ENCODE measurements at places on chromosomes 1 and 21.

DNA sequence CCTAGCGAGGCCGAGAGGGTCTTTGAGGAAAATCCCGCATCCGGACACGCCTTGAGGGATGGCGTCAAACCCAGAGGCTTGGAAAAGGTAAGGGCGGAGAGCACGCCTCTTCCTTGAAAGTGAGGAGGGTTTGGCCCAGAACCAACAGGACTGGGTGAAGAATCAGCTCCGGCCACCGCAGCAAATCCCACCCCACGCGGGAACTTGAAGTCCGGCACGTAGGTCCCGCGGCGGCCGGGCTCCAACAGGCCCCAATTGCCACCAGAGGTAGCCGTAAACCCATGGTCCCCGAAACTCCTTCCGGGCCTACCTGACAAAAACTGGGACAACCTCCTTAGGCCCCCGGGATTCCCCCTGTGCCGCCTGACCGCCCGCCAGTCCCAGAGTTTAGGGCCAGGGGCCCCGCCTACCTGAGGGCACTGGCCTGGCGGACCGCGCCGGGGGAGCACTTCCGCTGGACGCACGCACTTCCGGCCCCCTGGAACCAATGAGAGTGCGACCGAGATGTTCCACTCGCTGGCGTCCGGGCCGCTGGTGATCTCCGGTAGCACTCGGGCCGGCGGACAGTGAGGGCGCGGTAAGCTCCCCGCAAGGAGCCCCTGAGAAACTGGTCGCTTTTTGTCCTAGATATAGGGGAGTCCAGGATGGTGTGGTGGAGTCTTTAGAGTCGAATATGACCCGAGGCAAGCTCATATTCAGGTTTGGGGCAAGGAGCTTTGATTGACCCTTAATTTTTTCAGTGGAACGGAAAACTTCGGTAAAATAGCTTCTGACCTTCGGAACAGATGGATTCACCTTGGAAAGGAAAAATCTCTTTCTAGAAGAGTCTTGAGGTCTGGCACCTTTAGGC is at the start of the genes LZIC and NMNAT1:
Gene LZIC (minus strand): TSS at position 453 of the 850 bp plus-strand sequence. CDS start 6,772 bp downstream, outside the sequence.
Gene NMNAT1 (plus strand): TSS at position 537 of the 850 bp plus-strand sequence. CDS start 28,599 bp downstream, outside the sequence.
- DNase-seq = peak; percentile 54

GRCh38 chr21:32861866-32862265 is 90.3 kb upstream of the PAXBP1 start:
- no peak for DNase-seq

- no peak for DNase-seq
These were observed 8.0 kb downstream of the CR1 start for GRCh38 chr1:207503950-207504349.

GRCh38 chr1:205748403-205749233 is 1.4 kb downstream of the NUCKS1 start:
- no peak for DNase-seq

DNA sequence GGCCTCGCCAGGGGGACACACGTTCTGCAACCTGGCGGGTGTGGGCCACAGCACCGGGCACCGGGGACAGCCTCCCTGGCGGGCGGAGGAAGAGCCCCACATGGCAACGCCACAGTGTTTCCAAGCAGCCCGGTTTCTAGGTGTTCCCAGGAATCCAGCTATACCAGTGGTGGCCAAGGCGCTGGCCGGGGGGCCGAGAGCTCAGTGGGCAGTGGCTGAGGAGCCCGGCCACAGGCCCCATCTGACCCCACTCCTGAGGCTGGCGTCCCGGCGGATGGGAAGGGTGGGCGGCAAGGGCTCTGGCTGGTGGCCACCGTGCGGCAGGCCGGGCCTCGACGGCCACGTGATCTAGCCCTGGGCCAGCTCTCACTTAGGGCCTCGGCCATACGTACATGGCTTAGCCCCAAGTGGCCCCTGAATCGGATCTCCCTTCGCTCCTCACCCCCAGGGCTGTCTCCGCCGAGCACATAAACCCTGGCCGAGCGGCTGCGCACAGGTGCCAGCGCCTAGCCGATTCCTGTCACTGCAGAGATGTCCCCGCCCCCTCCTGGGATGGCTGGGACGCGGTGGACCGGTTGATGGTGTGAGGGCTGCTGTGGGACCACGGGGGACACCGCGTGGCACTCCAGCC is 68.7 kb downstream of the MORN1 start:
- no peak for DNase-seq

DNA sequence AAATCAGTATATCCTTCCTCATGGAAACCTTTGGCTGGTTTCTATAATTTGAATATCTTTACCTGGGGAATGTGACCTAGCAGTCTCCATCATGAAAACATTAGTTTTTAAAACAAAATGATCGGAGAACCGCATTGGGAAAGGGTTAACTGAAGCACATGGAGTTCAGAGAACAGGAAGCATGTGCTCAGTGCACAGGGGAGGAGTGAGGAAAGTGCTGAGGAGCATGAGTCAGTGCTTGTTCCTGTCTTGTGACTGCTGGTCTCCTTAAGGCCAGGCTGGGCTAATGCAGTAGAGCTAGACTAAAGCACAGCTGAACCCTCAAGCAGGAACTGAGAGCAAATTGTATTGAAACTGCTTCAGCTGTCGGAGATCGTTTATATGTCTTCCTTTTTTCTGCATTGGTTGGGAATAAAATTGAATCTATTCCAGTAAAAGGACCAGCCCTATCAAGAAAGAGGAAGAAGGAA is 5.8 kb downstream of the IFI16 start:
- DNase-seq = peak; percentile 55

DNA sequence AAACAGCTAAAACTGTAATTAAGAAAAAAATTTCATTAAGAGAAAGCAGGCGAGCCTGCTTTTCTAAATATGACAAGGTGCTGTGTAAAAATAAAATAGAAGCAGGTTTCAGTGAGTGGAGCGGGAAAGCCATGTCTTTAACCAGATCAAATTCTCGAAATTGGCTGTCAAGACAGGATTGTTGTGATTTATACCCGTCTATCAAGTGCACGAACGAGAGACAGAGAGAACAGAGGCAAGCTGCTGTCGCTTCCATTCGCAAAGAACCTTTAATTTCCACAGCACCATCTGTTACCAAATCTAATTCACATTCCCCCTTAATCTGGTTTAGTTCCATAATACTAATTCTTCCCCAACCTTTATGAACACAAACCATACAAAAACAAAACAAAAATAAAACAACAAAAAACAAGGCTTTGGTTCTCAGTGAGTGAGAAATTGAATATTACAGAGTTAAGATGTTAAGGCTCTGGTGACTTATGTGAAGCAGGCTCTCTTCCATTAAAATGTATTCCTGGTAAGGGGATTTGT is 35.0 kb downstream of the ESRRG start:
- DNase-seq = no peak

DNA sequence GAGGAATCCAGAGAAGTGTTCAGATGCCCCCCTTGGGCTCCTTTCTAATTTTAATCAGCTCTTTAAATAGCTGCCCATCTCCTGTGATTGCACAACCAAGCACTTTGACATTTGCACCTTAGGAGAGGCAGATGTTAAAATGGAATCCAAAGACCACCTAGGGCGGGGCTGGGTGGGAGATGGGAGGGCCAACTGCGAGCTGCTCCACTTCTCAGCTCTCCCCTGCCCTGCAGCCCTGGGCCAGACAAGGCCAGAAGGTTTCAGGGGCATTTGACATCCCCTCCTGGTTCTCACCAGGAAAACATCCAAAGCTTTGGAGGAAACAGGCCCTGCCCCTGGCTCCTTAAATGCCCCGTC is 106.9 kb downstream of the DHRS3 start:
- DNase-seq = no peak

DNA sequence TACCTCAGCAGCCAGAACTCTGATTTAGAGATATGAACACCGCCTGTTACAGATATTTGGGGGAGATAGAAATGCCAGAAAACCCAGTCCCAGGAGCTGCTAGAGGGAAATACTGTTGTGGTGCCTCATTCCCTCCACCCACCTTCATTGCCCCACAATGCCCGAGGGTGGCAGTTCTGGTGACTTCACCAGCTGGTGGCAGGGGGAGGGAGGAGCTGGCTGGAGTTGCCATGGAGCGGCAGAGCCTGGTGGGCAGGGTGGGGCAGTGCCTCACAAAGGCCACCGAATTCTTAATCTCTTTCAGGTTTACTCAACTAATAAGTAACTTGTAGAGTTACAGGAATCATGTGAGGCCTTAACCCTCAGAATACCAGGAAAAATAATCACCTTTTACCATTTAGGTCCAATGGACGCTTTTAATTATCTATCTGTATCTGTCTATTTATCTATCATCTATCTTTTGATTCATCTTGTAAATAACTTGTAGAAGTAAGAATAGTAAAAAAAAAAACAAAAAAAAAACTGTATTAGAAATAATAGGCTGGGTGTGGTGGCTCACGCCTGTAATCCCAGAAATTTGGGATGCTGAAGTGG is 11.7 kb upstream of the S100A11 start:
- peak; percentile 92 for DNase-seq

- no peak for DNase-seq
These were observed 74.6 kb downstream of the CTH start for GRCh38 chr1:70485624-70486023.

DNA sequence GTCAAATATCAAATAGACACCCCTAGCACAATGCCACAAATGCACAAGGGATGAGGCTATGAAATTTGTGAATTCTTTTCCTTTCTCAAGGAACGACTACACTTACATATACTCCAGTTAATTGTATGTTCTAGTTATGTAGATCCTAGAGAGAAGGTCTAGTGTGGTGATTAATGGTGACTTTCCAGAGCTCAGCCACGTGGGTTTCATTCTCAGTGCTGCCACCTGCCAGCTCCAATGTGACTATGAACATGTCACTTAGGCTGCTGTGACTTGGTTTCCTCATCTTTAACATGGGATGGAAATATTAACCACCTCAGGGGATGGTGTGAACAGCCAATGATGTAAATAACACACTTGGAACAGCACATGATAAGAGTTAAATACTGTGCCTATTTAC is 138.3 kb downstream of the APP start:
- no peak for DNase-seq

DNA sequence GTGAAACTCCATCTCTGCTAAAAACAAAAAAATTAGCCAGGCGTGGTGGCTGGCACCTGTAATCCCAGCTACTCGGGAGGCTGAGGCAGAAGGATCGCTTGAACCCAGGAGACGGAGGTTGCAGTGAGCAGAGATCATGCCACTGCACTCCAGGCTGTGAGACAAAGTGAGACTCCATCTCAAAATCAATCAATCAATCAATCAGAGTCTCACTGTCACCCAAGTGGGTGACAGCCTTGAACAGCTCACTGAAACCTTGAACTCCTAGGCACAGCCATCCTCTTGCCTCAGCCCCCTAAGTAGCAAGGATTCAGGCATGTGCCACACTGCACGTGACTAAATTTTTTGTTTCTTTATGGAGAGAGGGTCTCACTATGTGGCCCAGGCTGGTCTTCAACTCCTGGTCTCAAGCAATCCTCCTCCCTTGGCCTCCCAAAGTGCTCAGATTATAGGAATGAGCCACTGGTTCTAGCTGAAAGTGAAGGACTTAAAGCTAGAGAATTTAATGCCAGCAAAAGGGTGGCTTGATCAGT is 44.4 kb downstream of the GNB1 start:
- no peak for DNase-seq

- no peak for DNase-seq
These were observed 25.5 kb downstream of the MAN1A2 start for GRCh38 chr1:117392771-117393170.

DNA sequence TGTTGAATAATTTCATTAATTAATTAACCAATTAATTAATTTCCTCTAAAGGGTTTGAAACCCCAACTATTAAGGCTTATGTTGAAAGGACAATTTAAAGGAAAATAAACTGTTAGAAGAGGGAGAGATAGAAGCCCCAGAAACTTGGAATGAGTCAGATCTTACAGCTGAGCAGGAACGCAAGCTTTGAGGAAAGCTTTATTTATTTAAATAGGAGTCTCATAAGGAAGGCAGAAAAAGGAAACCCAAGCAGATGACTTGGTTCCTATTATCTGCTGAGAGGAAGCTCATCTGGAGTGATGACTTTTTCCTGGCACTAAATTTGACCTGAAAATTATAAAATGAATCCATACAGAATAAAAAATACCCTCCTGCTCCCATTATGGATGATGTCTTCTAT is 105.1 kb downstream of the ROR1 start:
- no peak for DNase-seq

DNA sequence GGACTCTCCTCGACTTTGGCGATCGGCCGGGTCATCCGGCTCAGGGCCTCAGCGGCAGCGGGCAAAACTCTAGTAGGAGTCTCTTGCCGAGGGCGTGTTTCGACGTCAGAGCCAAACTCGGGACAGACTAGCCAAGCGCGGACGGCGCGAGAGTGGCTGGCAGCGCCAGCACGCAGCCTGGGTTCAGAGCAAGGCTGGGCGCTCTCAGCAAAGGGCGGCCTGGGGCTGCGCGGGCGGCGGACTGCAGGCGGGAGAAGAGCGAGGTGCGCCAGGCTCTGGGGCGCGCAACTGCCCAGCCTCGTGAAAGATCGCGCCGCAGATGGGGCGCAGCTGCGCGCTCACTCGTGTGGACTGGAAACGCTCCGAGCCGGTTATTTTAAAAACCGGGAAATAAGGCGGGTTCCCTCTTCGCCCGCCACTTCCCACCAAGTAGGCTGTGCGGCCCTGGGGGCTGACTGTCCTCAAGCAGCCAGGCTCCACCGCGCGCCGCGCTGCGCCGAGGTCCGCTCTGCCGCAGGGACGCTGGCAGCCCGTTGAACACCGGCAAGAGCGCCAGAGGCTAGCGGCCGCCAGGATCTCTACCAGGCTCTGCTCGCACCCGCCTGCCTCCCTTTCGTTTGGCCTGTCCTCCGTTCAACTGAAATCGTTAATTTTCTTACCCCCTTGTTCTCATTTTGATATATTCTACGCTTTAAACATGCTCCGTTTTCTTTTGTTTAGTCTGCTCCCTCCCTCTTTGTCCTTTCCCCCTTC is 2.4 kb downstream of the ALX3 start:
- no peak for DNase-seq

GRCh38 chr1:67611846-67612245 is 73.2 kb upstream of the GADD45A start:
- no peak for DNase-seq

DNA sequence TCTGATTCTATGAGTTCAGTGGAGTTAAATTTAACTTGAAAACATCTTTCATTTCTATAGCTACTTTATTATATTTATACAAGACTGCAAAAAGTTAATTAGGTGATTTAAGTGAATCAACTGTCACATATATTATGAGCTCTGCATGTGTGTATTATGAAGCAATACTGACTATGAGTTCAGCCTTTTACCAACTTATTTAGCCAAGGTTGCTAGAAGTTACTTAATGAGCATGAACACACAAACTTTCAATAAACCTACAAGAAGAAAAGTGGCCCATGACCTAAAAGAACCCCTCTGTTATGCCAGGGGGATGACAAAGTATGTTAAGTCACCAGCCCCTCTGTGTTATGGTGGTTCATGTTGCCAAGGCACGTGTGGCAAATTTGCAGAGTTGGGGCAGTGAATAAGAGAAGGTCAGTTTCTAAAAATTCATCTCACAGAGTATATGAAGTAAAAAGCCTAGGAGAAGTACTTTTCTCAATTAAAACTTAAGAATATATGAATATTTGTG is 86.7 kb upstream of the LYPLAL1 start:
- no peak for DNase-seq

DNA sequence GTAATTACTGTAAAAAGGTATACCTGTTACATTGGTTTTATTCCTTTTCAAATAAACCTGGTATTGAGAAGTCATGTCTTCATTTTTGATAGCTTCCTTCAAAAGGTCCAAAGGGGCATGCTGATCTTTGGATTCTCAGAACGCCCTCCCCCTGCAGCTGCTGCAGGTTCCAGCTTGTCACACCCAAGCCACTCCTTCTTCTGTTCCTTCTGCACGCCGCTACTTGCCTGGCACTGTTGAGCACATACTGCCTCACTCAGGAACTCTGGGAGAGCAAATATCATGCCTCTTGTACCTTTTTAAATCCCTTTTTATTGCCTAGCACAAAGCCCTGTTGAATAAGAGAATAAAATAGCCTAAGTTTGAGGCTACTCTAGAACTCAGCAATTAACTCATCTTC is 136.9 kb downstream of the BARHL2 start:
- no peak for DNase-seq
